ENCODE measurements at places on chromosomes 3 and 15.

- no peak for DNase-seq
Observed at GRCh38 chr3:70550723-70551319, 238.4 kb upstream of the MDFIC2 start.

DNA sequence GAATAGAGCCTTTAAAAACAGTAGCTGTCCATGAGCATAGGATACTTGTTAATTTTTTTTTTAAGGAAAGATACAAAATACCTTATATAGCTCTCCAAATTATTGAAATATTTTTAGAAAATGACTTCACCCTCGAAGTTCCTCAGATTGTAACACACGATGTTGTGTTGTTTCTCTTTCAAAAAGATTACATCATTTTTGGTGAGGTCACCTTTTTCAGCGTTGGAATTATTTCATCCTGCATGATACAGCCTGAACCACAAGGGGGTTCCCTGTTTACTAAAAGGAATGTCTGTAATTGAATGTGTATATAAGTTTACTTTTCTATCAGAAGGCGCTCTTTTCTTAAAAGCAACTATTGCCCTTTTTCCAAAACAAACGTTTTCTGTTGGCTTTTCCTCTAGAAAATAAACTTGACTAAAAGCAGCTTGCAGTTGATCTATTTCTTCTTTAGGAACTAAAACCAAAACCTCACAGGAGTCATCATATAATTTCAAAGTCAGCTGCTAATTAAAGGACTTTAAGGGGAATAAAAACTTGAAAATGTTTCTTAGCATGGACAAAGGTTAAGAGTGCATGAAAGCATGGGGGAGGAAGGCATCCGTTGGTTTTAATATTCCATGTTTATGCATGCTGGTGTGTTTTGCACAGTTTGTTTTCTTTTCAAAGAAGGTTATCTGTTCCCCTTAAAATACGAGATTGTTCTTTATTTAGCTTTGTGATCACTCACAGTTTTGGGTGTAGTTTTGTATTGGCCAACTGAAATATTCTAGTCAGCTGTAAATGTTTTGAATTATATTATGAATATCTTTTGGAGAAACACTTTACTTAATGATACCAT lies 29.4 kb downstream of the LYSMD4 start:
- DNase-seq, result peak; percentile 48

DNA sequence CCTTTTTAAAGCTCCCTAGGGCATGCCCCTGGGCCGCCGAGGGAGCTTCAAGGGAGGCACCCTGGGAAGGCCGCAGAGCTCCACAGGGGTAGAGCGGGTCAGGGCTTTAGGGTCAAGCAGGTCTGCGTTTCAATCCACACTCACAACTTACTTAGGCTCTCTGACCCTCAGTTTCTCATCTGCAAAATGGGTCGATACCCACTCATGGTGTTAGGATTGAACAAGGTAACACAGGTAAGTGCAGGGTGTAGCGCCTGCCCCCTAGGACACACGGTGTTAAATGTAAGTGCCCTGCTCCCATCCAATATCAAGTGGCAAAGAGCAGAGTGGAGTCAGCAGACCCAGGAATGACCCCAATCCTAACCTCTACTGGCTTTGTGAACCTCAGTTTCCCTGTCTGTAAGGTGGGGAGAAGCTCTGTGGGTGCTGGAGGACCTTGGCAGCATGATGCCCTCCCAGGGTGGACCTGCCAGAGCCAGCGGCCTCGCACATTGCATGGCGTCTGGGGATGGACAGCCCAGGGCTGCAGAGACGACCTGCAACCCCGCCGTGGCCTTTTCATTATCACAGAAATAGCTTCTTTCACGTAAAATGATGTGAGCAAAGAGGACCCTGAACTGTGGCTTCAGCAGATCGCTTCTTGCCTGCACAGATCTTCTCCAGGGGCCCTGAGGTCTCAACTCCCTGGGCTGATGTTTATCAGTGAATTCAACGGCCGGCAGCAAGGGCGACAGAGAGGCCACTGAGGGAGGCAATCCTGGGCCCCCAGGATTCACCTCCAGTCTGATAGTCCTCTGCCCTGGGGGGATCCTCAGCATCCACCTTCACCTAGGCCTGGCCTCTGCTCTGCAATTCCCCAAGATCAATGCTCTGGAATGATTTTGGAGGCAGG lies 138.5 kb downstream of the CHSY1 start:
- DNase-seq, result no peak

DNA sequence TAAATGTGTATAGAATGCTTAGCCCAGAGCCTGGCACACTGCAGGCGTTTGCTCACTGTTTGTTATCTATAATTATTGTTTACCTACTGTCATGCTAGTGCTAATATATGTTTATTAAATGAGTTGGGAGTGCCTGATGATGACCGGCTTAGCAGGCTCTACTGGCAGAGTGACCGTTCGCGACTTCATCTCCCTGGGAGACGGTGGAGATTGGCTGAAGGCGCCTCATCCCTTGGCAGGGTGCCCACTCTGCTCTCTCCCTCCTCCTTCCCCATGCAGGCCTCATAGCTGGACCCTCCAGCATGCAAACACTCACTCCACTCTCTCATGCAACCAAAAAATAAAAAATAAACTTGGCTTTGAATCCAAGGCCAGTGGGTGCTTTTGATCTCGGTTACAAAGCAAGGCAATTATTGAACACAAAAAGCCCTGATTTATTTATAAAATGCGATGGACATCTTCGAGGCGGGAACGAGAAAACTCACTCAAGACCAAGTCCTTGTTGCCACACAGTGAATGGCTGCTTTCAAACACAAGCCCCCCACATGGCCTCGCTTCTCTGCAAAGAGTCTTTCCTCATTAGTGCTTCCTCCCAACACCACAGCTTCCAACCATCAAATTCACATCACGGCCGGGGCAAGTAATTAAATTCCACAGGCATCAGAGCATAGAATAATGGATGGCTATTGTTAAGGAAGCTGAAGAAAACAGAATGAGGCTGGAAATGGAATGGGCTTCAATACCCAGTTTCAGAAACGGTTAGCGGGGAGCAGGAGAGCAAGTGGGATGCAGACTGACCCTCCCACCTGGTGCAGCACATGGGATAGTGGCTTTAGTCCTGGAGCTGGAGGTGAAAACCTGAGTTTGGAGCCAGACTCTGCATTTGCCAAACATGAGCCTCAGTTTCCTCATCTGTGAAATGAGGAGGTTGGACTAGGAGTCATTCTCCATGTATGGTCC lies 135.7 kb upstream of the RAD18 start:
- DNase-seq, result no peak

DNA sequence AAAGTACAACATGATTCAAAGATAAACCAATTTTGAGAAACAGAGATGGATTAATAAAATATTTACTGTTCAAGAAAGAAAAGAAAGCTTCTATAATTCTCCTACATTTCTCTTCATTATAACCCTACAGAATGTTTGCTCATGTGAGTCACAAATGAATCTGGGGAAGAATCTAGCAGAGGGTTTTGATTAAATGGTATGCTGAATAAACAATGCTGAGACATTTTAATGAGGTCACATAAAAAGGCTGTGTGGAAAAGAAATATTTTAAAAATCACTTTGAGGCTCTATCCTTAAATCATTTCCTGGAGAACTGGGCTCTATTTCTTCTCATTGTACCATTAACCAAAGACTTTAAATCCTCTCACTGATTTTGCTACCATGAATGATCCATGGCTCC lies 727.7 kb downstream of the NTRK3 start:
- no peak for DNase-seq

Measured in germinal center (tissue), 1 donor.